ENCODE measurements at places on chromosomes 4 and X. TPM values are rescaled to one million over a fixed set of nuclear protein-coding genes. Genes with fewer than 3 reads are reported as not detected.

DNA sequence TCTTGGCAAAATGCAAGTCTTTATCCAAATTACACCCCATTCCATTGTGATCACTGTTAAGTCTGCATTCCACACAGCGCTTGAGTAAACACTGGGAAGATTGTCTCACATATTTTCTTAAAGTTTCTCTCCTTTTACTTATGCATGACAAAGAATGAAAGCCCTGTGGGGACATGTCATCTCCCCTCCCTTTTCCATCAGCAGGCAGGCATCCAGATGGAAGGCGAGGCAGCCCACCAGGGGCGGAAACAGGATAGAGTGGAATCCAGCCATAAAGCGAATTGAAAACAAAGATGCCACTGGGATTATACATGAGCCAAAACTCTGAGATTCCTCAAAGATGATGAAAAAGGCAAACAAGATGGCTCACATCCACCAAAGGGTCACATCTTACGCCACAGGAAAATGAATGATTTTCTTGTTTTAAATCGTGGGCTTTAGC is 78.2 kb downstream of the AFAP1 start:
- DNase-seq = peak; percentile 57

DNA sequence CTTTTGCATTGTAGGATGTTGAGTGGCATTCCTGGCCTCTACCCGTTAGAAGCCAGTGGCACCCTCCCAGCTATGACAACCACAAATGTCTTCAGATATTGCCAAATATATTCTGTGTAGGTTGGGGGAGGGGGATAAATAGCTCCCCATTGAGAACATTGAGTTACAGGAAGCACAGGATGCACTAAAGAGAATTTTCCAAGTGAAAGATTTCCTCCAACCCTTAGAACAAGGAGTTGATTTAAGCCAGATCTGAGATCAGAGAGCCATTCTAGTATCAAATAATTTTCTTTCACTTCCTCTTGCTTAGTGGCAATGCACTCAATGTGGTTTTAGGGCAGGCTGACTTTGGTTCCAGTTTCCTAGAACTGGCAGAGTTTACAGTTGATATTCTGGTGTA is 436.6 kb downstream of the C4orf33 start:
- peak; percentile 16 for DNase-seq

GRCh38 chr4:144801731-144802130 is 155.8 kb downstream of the HHIP start:
- no peak for DNase-seq

DNA sequence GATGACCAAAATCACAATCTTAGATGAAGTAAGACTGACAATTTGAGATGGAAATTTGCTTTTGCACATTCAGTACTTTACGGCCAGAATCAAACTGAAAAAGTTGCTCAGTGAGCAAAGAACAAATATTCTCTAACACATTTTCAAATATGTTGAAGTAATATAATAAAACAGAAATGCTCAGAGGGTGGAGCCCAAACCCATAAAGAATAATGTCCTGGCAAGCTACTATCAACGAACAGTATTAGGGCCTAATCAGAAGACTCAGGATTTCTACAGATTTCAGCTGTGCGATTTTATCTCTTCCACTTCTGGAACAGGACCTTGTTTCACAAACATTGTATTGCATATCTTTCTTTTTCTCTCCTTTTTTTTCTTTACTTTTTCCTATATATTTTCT is 505.0 kb downstream of the TECRL start:
- DNase-seq = no peak

DNA sequence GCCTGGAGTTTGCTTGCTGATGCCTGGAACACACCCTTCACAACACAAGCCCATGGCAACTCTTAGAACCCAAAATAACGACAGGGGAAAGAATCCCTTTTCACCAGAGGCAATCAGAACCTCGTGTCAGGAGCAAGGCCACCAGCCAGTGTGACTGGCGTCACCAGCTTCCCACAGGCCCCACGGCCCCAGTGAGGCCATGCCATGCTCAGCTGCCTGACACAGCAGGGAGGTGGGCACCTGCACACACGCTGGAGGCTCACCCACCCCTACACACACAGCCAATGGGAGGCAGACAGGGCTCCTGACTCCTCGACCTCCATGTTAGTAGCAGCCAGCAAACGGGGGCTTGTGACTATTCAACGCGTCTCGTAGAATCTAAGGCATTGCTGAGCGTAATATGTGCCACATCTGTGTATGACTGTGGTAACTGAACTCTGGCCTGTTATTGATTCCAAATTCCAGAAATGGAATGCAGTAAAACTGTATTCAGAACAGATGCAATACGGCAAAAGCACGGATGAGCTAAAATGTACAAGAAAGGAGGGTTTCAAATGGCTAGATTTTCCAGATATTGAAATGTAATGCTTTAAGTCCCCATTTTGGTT is 28.5 kb downstream of the RNF212 start:
- no peak for DNase-seq

DNA sequence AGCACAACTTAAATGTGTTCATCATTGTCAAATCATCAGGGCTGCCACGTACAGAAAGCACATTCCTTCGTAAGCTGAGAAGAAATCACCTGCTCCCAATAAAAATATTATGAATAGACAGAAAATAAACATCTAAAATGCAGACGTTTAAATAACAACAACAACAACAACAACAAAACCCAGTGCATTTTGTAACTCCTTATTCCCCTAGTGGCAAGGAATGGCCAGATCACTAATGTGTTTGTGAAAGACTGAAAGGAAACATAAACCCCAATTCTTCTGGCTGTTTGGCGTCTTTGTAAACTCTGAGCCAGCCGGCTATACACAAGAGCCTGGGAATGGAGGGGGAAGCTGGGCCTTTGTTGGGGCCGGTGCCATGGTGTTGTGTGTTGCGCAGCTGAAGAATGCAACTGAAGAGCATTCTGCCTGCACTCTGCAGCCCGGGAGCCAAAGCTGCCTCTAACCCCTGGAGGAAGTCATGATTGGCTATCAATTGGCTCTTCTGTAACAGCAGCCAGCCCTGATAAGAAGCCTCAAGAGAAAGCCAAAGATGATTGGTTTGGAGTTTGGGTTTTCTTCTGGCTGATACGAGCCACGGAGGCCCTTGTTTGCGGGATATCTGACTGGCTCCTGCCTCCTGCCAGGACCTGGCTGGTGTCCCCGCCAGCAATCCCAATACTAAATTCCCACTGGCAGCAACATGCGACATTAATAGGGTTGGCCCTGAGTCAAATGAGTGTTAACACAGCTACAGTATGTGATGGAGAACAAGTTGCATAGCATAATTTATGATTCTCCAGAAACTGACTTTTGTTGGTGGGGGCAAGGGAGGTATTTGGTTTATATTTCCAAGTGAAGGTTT is 89.7 kb upstream of the TFDP3 start:
- peak; percentile 33 for DNase-seq

GRCh38 chr4:173919196-173919595 is 364.3 kb downstream of the FBXO8 start:
- DNase-seq = no peak

The PRDM8 gene
- total RNA-seq = 2.0 TPM

GRCh38 chr4:41133454-41134018 is 80.8 kb downstream of the APBB2 start:
- no peak for DNase-seq

DNA sequence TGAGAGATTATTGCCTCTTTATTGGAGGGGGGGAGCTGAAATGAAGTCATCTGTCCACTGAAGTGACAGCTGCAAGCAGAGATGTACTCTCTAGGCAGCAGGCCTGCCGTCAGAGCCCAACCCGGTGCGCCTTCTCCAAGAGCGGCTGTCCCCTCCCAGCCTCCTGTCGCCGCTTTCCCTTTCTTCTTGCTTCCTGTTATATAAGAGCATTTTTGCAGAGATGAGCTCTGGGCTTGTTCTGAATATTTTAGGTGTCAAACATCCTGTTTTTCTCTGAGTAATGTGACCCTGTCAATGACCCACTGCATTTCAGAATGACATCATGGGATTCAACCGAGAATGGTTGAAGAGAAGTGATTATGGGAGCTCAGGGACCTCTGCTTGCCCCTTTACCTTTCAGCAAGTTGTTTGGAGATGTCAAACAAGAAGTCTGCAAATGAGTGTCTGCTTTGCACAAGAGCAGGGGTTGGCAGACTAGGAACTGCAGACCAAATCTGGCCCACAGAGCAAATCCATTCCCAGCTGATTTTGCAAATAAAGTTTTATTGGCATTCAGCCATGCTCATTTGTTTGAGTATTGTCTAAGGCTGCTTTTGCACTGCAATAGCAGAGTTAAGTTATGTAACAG is 79.9 kb downstream of the SLC9A6 start:
- peak; percentile 33 for DNase-seq

- no peak for DNase-seq
Observed at GRCh38 chr4:19803406-19803805, 448.3 kb upstream of the SLIT2 start.

The TECRL gene
- 636 TPM for total RNA-seq

The FAM9C gene
- total RNA-seq = not detected

DNA sequence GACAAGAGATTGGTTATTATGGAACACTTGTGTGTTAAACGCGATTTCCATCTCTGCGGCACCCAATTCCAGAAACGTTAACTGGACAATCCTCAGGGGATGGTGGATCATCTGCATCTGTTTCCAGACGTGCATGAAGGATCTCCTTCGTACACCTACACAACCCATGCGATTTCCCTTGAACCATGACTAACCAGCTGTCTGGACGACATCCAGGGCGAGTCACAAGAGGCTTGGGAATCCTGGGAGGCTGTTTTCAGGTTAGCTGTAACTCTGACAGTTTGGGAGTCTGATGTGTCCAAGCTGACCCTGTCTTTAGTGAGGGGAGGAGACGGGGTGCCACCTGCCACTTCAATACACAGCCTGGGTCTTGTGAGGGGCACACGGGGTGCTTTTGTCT is 84.5 kb downstream of the GATB start:
- no peak for DNase-seq

DNA sequence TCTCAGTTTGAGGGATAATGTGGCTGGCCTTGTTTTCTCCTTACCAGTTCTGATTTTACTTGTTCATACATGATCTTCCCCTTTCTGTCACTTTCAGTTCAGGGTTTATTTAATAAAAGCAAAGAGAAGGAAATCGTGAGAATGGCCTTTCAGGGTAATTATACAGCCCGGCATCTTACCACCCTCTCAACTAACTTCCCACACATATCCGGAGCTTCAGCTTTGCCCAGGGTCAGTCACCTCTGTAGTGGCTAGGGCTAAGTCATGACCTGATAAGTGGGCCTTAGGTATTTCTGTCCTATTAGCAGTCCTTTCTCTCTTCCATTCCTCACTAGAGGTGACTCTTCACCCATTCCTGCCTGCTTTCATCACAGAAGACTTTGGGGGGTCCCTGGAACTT is 15.8 kb downstream of the TRPC5 start:
- DNase-seq = no peak

DNA sequence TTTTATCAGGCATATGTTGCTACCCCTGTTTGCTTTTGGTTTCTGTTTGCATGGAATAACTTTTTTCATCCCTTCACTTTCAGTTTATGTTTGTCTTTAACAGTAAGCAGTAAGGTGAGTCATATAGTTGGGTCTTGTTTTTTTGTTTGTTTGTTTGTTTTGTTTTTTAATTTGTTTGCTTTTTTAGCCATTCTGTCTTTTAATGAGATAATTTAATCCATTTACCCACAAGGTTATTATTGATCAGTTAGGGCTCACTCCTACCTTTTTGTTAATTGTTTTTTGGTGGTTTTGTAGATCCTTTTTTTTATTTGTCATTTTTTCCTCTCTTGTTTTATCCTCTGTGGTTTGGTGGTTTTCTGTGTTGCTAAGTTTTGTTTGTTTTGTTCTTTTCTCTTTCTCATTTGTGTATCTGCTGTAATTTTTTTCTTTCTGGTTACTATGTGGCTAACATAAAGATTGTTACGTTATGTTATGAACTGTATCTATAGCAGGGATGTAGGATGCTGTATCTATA is 379.5 kb upstream of the MAD2L1 start:
- DNase-seq = no peak

The TMEM35A gene
- total RNA-seq = 0.41 TPM

DNA sequence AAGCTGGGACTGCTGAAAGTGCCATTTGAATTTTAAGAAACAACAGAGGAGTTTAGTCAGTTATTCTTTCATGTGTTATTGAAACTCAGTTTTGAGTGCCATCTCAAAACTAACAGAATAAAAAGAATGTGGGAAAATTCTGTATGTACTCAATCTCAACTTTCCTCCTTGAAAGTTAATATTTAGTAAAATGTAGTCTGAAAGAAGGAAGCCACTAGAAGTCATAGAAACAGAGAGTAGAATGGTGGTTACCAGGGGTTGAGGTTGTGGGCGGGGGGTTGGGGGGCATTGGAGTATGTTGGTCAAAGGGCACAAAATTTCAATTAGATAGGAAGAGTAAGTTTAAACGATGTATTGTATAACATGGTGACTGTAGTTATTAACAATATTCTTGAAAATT is 628.3 kb upstream of the MAGEB2 start:
- DNase-seq = no peak

The PAGE4 gene
- total RNA-seq = not detected

The UGT2B17 gene
- not detected for total RNA-seq

GRCh38 chrX:22105231-22105630 is 73.1 kb downstream of the PHEX start:
- DNase-seq = no peak

- DNase-seq = no peak
Observed at GRCh38 chr4:8162625-8163024, 4.0 kb upstream of the ABLIM2 start.

The EDA gene
- total RNA-seq = 17.5 TPM

DNA sequence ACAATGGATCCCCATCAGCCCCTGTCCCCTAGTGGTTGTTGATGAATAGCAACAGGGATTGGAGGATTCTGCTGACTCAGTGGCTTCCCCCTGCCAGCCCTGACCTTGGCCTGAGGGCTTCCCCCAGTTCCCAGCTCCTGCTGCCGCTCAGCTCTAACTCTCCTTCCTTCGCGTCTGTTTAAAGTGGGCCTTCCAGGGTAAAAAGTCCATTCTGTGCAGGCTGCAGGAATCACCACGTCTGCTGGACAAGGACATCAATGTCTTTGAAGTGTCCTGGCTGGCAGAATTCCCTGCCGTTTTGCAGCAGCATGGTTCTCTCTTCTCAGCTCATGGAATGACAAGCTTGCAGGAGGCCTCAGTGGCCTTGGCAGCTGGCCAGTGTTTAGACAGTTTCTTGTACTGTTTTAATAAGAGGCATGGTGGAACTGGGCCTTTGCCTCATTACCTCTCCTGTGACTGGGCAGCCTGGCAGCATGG is 152.5 kb upstream of the STX18 start:
- peak; percentile 24 for DNase-seq

DNA sequence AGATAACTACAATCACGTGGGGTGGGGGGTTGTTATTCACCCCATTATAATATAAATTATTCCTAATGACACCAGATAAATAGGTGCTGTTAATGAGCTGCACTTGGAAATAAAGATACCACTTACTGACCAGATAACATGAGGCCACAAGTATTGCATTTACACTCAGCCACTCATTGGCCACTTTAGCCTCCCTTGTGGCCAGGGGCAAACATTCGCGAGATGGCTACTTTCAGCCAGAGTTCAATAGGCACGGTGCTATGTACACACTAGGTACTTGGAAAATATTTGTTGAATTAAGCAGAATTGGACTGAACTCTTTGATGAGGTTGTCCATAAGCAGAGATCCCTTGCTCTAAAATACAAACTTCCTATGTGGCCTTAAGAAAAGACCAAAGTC is 713.7 kb upstream of the TENM3 start:
- no peak for DNase-seq

The AMTN gene
- not detected for total RNA-seq

All from left cardiac atrium (tissue), 4 donors.